ENCODE measurements at places on chromosomes 11 and 22.

GRCh38 chr11:117143390-117143789 lies 697 bp upstream of the PAFAH1B2 start:
- H3K36me3 ChIP-seq = peaks cover 9% of the 10 kb centered on the region
- no peak for DNase-seq
- H3K27ac ChIP-seq = peak overlapping the region; percentile 90
- peak overlapping the region; percentile 97 for H3K4me3 ChIP-seq
- H3K4me1 ChIP-seq = peaks cover 29% of the 10 kb centered on the region

GRCh38 chr11:32387411-32387810 lies 47.9 kb downstream of the WT1 start:
- H3K36me3 ChIP-seq = no peaks in the 10 kb centered on the region
- no peak for DNase-seq
- H3K27me3 ChIP-seq = peaks cover 11% of the 10 kb centered on the region
- no peaks in the 10 kb centered on the region for H3K4me1 ChIP-seq
- H3K27ac ChIP-seq = no peak overlapping the region

GRCh38 chr11:126053415-126054286 lies 9.0 kb downstream of the CDON start:
- no peaks in the 10 kb centered on the region for H3K4me1 ChIP-seq
- no peak for DNase-seq
- H3K36me3 ChIP-seq = no peaks in the 10 kb centered on the region
- no peaks in the 10 kb centered on the region for H3K27me3 ChIP-seq
- H3K4me3 ChIP-seq = no peak overlapping the region

DNA sequence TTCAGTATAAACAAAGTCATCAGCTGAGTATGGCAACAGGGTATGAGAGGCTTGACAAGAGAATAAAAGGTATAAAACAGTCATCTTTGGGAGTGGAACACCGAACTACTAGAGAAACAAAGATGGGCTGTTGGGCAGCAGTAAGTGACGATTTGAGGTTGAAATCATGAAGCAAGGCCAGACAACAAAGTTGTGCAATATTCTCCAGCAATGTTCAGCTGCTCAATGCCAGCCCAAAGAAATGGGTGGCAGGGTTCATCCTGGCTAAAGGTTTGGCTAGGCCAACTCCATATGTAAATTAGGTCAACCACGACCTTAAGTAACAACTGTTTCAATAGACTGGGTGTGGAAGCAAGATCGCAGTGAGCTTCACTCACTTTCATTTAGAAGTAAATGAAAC lies 6.2 kb downstream of the APIP start:
- no peak overlapping the region for H3K27ac ChIP-seq
- H3K27me3 ChIP-seq = no peaks in the 10 kb centered on the region
- H3K4me1 ChIP-seq = peaks cover 9% of the 10 kb centered on the region
- DNase-seq = no peak
- H3K36me3 ChIP-seq = no peaks in the 10 kb centered on the region
- H3K4me3 ChIP-seq = no peak overlapping the region

Data from upper lobe of right lung (tissue), 1 donor.